Progenitor cell of endocrine pancreas (in vitro differentiated cells): ENCODE measurements at places on chromosomes 11 and 22. TPM values are rescaled to one million over a fixed set of nuclear protein-coding genes. Genes with fewer than 3 reads are reported as not detected.

DNA sequence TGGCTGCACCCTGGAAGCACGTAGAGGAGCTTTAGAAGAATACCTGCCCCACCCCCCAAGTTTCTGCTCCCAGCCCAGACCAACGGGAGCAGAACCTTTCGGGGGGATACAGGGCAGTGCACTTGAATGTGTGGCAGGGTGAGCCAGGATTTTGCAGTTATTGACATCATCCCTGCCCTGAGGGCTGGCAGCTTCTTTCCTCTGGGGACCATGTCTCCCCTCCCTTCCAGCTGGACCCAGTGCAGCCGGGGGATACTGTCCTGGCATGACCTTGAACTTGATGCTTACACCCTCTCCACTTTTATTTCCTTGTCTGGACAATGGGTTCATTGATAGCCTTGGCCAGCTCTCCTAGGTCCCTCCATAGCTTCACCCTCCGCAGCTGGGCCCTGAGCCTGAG, 4.1 kb upstream of the CABP7 start:
- H3K27me3 ChIP-seq, result peaks cover 59% of the 10 kb centered on the region
- no peak overlapping the region for H3K4me3 ChIP-seq
- H3K36me3 ChIP-seq, result no peaks in the 10 kb centered on the region

DNA sequence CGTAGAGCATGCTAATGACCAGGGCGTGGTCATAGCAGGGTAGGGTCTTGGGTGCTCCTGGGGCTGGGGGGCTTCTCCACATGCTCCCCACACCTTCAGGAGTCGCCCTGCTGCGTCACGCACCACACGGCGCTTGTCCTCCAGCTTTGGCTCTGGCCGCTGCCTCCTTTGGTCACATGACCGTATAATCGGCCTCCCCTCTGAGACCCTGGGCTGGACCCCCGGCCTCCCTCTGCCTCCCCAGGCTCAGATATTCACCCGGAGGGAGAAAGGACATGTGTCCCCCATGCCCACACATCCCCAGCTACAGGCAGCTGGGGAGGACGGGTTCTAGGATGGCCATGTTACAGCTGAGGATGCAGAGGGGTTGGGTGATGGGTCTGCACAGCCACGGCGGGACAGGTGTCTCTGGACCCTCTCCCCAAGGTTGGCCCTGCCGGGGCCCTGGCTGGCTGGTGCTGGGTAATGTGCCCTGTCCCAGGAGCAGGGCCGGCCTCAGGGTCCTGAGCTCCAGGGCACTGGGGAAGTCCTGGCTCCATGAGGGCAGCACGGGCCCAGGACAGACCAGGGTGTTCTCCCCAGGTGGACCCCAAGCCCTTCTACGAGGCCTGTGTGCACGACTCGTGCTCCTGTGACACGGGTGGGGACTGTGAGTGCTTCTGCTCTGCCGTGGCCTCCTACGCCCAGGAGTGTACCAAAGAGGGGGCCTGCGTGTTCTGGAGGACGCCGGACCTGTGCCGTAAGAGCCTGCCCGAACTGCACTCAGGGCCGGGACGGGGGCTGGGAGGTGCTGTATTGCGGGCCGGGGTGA, 14.5 kb downstream of the MUC2 start:
- H3K36me3 ChIP-seq, result no peaks in the 10 kb centered on the region
- H3K4me1 ChIP-seq, result no peaks in the 10 kb centered on the region

DNA sequence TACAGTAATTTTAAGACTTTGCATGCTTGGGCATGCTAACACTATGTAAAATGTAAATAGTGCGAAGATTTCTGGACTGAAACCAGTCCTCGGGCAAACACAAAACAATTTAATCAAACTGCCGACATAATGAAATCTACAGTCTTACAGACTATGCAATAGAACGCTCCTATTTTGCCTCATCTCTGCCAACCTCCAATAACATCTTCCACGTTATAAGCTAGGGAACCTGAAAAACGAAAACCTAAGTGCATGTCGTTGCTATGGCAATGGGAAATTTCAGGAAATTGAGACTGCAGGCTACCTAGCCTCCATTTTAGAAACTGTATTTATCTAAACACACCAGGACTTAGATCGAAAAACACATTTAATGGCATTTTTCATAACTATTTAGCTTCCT, 1.1 kb downstream of the CSTF3 start:
- H3K4me3 ChIP-seq, result peak overlapping the region; percentile 100
- peaks cover 19% of the 10 kb centered on the region for H3K36me3 ChIP-seq
- H3K27ac ChIP-seq, result peak overlapping the region; percentile 99
- DNase-seq, result no peak
- H3K4me1 ChIP-seq, result peaks cover 27% of the 10 kb centered on the region
- no peaks in the 10 kb centered on the region for H3K27me3 ChIP-seq

DNA sequence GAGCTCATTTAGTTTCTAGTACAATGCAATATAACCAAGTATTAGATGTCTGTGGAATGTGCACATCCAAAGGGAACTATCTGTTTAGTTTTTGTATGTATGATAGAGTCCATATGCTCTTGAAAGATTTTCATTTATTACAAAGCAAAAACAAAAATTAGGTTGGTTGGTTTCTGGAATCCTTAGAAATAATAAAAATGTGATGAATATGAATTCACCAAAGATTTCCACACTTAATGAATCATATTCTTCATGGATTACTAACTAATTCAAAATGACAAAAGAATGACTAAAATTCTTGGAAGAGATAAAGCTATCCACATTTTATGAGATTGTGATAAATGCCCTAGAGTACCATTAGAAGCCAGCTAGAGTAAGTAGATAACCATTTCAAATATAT, 261.1 kb downstream of the SBF2 start:
- no peak overlapping the region for H3K4me3 ChIP-seq
- H3K27ac ChIP-seq, result no peak overlapping the region
- no peaks in the 10 kb centered on the region for H3K4me1 ChIP-seq

DNA sequence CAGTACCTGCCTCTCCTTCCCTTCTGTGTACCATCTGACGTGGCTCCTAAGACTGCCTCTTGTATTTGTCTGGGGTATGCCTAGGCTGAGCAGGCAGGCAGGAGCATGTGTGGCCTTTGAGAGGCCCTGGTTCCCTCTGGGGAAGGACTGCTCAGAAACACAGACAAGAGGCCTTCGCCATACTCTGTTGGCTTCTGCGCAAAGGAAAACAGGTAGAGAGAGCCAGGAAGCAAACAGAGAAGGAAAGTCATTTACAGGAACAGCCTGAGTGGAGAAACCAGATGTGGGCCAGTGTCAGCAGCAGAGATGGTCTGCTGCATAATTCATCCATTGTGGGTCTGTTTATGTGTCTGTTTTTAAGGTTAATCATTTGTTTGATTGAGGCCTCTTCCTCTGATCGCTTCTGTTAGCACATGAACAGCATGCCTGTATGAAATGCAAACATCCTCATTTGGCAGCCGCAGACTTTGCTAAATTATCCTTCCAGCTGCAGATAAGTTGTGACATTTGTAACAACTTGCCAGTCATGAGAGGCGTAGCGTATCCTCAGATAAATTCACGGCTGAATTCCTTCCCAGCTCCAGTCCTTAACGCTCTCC, 119.4 kb downstream of the GALNT18 start:
- H3K27me3 ChIP-seq, result peaks cover 3% of the 10 kb centered on the region
- no peaks in the 10 kb centered on the region for H3K36me3 ChIP-seq
- peak overlapping the region; percentile 48 for H3K27ac ChIP-seq
- peaks cover 21% of the 10 kb centered on the region for H3K4me1 ChIP-seq

DNA sequence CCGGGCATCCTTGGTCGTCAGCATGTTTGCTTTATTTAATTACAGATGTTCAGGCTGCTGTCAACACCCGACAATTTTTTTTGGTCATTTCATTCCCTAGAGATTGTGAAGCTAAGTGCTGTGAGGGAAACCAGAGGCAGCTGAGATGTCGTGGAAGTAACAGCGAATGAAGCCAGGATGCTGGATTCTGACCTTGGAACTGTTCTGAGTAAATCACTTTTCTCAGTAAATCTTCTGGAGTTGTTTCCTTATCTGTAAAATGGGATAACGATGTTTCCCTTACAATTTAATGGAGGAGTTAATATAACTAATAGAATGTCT, 390 bp upstream of the CKAP5 start:
- DNase-seq, result no peak
- H3K4me1 ChIP-seq, result peaks cover 14% of the 10 kb centered on the region
- no peaks in the 10 kb centered on the region for H3K27me3 ChIP-seq
- H3K4me3 ChIP-seq, result peak overlapping the region; percentile 96

DNA sequence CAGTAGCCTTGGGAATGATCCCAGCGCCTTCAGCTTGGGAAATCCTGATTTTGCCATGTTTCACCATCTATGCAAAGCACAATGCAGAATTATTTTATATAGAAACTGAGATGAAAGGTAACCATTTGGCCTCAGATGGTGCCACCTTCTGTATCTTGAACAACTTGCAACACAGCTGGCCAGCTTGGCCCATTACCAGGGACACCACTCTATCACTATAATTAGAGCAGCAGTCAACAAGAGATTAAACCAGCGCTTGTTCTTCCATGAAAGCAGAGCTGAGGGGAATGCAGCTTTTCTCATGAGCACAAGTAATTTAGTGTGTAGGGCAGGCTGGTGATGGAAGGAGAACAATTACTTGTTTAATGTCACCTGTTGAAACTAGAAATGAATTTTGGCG, 6.7 kb upstream of the ZDHHC13 start:
- DNase-seq, result no peak
- peaks cover 5% of the 10 kb centered on the region for H3K27me3 ChIP-seq
- no peak overlapping the region for H3K27ac ChIP-seq
- no peak overlapping the region for H3K4me3 ChIP-seq

DNA sequence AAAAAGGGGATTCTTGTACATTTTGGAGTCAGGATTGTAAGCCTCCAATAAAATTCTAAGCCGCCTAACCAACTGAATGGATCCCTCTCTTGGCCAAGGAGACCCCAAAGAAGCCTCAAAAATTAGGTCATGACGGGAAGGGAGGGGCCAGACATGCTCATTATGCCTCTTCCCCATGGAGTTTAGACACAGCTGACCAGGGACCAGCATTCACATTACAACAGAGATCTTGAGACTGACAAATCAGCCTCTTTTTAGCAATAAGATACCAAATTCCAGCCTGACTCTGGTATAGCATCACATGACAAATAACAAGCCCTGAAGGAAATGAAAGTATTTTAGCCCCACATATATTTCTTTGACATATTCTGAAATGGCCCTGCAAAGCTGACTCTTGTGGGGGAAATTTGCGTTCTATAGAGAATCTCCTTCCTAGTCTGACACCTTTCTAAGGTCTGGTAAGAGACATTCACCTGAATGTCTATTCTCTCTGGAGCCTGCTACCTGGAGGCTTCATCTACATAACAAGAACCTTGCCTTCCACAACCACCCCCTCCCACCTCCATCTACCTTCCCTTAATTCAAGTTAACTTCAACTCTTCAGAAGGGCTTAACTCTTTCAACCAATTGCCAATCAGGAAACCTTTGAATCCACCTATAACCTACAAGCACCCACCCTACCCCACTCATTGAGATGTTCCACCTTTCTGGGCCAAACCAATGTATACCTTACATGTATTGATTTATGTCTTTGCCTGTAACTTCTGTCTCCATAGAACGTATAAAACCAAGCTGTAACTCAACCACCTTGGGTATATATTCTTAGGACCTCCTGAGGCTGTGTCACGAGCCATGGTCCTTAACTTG, 10.3 kb downstream of the GAL start:
- no peak overlapping the region for H3K4me3 ChIP-seq
- H3K36me3 ChIP-seq, result peaks cover 1% of the 10 kb centered on the region
- H3K27me3 ChIP-seq, result peaks cover 38% of the 10 kb centered on the region
- no peak for DNase-seq

DNA sequence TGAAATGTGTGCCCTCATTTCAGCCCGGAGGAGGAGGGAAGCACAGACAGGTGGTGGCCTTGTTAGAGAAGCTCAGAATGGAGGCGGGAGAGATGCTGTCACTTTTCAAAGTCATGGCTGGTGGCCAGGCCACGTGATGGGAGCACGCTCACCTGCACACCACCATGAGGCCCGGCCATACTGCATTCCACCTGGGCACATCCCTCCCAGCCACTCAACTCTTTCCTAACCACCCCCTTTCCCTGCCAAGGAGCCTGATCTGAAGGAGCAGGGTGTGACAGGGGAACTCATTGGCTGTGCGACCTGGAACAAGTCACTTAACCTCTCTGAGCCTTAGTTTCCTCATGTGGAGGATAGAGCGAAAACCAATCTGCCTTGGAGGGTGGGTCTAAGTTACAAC, 364.5 kb downstream of the CTTN start:
- no peak for DNase-seq
- no peaks in the 10 kb centered on the region for H3K4me1 ChIP-seq
- no peak overlapping the region for H3K27ac ChIP-seq
- no peaks in the 10 kb centered on the region for H3K27me3 ChIP-seq

The MMP1 gene
- total RNA-seq, result 0.24 and 1.3 TPM in 2 replicates

The EXPH5 gene
- total RNA-seq, result 32.8 and 35.0 TPM in 2 replicates

The APOBEC3A gene
- not detected in 2 replicates for total RNA-seq
